ENCODE measurements at places on chromosomes 5 and 9.
A peak's percentile ranks its signal among the peaks of the same experiment; 100 is the strongest.

GRCh38 chr5:31033295-31033694 is 160.2 kb upstream of the CDH6 start:
- DNase-seq: no peak

DNA sequence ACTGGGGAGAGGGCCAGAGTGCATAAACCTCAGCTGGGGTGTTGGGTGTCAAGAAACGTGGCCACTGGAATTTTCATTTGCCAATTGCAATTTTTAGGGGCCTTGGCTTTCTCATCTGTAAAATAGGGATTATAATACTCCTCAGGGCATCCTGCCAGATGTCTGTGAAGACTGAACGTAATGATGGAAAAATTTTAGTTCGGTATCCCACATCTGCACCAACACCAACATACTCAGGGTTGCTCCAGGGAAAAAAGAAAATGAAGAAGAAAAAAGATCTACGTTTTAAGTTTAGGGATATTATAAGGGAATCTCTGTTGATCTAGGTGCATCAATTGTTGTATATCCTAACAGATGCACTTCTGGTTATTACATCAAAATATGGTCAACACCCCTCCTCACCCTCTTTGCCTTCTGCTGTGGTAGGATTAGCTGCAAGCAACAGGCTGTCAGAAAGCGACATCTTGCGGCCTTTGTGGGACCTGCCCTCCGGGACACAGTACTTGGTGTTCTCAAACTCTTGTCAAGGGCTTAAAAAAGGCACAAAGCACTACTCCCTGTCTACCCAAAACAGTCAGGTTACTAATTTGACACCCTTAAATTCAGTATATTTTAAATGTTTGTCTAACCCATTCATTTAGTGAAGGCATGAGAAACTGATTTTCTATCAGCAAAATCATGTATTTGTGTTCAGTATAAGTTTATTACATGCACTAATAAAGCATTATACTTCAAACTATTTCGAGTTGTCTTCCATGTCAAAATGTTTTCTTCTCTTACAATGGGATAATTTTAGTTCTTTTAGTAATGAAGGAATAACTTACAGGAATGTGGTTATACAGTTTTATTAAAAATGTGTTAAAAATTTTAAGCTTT is 8.3 kb upstream of the TBC1D2 start:
- peak; percentile 82 for DNase-seq

DNA sequence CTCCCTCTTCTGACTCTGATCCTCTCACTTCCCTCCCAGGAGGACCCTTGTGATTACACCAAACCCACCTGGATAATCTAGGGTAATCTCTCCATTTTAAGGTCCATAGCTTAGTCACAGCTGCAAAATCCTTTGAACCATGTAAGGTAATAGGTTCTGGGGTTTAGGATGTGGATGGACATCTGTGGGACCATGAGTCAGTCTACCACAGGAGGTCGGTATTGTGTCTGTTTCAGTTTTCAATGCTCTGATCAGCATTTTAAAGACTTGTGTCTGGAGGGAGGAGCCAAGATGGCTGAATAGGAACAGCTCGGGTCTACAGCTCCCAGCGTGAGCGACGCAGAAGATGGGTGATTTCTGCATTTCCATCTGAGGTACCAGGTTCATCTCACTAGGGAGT is 112.6 kb downstream of the CAVIN4 start:
- no peak for DNase-seq

DNA sequence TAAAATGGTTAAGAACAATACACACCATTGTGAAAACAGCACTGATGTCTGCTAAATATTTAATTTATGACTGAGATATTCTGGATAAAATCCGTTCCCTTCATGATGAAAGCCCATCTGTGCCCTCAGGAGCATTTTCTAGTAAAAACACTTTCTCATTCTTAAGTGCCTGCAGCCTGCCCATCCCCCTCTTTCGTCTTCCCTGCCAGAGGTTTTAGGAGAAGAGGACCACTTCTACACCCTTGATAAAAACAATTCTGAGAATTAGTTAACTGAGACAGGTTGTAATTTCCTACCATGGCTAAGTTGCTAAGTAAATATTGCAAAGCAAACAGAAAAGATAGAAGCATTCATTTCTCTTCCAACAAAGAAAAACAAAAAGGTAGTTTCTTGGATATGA is 272.6 kb downstream of the ATPSCKMT start:
- no peak for DNase-seq

DNA sequence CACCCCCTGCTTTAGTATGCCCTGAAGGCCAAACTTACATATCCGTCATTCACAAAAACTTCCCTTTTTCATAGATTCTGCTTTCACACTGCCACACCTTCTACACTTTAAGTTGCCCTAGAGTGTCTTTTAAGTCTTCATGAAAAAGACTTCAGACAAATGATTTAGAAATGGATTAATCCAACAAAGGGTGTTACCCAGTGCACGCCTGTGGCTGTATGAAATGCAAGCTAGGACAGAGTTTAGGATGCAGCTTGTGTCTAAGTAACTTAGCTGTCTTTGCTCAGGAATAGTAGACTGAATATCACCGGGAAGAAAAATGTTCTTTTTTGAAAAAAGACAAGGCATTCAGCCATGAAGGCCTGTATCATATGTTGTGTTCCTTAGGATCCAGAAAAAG is 210.0 kb downstream of the MPDZ start:
- no peak for DNase-seq

DNA sequence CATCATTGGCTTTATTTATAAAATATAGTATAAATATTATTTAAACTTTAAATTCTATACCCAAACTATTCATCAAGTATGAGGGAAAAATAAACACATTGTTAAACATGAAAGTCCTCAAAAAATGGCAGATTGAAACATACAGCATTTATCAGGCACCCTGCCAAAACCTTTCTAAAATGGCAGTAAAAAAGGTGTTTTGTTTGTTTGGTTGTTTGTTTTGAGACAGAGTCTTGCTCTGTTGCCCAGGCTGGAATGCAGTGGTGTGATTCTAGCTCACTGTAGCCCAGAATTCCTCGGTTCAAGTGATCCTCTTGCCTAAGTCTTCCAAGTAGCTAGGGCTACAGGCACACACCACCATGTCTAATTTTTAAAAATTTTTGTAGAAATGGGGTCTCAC is 60.1 kb upstream of the ECM2 start:
- no peak for DNase-seq

DNA sequence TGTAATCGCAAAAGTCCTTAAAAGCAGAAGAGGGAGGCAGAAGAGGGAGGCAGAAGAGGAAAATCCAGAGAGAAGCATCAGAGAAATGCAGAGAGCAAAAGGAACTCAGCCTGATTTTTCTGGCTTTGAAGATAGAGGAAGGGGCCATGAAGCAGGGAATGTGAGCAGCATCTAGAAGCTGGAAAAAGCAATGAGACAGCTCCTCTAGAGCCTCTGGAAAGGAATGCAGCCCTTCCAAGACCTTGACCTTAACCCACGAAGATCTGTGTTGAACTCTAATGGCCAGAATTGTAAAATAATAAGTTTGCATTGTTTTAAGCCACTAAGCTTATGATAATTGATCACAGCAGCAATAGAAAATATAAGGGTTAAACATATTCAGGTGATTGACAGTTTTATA is 159.6 kb downstream of the ATPSCKMT start:
- DNase-seq: no peak

Measured in activated CD4-positive, alpha-beta T cell treated with anti-CD3 and anti-CD28 coated beads, Interleukin-2, amount 50 U/mL, for 4 hours (primary cell).